ENCODE measurements at places on chromosomes 1 and 21.
A peak's percentile ranks its signal among the peaks of the same experiment; 100 is the strongest.

- DNase-seq: no peak
Observed at GRCh38 chr1:86938450-86938849, 24.0 kb downstream of the HS2ST1 start.

GRCh38 chr1:213989002-213989855 lies 1.5 kb downstream of the PROX1 start:
- DNase-seq: no peak

- no peak for DNase-seq
Observed at GRCh38 chr21:36671836-36672235, 27.1 kb upstream of the SIM2 start.

- DNase-seq: no peak
Observed at GRCh38 chr1:161000736-161001480, 20.0 kb downstream of the F11R start.

DNA sequence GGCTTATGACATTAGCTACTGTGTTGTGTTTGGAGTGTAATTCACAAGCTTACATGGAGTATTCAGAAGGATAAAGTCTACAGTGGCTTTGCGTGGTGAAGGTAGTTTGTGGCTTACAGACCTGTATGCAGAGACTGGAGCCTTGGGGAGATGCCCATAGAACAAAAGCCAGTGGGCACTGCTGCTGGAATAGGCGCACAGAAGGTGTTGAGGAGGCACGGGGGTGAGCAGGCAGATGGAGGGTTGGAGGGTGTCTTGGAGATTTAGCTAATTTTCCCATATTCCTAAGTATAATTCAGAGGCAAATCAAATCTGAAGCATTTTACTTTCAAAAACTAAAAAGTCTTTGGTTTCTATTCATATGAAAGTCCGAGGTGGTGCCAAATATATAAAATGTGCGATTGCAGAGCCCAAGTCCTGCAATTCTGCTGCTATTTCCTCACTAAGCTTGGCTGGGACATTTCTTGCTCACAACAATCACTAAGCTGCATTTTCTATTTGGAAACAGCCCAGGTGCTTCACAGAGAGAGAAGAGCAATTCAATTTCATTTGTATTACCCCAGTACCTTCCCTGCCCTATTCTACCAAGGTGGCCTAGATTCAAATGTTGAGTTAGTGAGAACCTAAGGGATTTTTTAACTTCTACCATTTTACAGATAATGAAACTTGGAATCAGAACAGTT lies 48.5 kb downstream of the FH start:
- no peak for DNase-seq

DNA sequence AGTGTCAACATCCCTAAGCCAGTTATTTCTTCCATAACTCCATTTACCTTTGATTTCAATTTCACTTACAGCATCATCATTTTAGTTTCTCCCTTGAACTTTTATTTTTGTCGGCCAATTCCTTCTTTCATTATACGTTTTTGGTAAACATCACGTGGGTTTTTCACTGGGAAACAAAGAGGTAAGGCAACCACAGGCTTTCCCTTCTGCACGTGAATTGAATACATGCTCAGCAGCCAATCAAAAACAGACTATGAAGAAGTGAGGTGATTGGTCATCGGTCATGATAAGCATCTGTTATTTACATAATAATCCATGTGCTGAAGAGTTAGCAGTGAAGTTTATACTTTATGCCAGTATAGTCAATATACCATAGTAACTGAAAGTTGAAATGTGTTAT lies 98.7 kb downstream of the NCAM2 start:
- DNase-seq: no peak

GRCh38 chr1:226945858-226946245 lies 5.8 kb downstream of the COQ8A start:
- DNase-seq: no peak

DNA sequence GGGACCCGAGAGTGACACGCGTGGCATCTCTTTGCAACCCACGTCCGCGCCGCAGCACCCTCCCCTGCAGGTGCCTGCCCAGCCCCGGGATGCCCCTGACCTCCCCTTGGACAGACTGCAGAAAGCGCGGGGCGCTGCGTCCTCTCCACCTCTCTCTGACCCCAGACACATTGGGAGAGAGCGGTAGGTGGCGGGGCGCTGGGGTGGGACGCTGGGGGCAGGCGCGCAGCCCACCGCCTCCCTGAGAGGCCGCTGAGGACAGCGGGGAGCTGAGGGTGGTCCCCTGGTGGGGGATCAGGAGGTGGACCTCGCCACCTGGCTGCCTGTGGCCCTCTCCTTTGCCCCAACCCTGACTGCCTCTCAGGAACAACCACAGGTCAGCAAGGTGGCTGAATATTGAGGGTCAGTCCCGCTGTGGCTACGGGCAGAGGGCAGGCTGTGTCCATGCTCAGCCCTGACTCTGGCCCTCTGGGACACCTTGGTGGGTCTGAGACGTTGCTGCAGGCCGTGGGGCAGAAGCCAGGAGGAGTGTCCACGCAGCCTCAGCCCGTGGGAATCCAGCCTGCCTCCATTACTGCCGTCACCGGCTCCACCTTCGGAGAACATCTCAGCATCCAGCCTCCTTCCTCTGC lies 761 bp upstream of the UBE2J2 start:
- no peak for DNase-seq

DNA sequence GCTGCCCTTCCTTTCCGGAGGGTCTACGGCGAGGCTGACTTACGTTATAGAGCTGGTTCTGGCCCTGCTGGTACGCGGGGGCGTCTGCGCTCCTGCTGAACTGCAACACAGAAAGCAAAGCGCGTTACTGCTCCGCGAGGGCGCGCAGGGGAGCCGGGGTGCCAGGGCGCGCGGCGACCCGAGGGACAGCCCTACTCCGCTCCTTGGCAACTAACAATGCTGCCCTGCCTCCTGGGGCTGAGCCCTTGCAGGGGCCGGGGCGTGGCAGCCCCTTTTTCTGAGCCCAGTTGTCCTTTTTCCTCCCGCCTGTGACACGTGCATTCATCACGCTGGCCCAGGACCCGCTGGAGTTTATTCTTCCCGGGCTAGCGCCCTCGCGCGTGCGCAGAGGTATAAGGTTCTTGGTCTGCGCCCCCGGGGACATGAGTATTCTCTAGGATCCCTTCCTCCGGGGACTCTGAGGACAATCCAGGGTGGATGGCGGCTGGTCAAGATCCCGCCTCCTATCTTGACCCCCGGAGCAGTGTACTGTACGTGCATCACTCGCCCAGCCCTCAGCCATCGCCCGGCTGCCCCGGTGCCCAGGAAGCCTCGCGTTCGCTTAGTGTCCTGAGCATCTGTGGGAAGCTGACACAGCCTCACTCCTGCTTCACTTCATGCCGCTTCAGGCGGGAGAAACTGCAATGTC lies 78.9 kb downstream of the CD247 start:
- DNase-seq: no peak

GRCh38 chr21:31967334-31967733 lies 94.5 kb downstream of the HUNK start:
- no peak for DNase-seq

- no peak for DNase-seq
Observed at GRCh38 chr1:106957795-106958194, 98.7 kb upstream of the PRMT6 start.

DNA sequence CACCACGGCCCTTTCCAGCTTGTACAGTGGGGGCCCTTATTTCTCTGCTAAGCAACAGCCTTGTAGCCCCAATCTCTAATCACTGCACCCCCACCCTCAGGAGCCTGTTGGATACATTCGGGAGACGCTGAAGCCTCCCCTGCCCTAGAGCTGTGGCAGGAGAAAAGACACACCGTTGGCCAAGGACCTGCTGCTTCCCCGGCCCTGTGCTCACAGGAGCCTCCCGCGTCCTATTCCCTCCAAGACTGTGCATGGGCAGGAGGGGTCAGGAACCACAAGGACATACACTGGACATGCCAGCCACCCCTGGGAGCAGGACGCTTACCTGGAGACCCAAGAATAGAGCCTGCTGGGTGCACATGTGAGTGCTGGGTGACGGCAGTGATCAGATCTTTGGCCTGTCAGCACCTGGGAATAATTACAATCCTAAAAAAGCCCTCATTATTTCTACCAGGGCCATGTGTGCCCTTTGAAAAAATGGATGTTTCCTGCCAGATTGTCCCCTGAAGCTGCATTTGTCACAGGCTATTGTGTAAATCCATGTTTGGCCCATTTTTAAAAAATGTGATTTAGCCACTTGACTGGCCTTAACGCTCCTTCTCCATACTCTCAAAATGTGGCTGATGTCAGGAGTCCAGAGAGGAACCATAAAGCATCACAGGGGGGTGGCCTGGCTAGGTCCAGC lies 590.6 kb downstream of the MATN1 start:
- DNase-seq: no peak

DNA sequence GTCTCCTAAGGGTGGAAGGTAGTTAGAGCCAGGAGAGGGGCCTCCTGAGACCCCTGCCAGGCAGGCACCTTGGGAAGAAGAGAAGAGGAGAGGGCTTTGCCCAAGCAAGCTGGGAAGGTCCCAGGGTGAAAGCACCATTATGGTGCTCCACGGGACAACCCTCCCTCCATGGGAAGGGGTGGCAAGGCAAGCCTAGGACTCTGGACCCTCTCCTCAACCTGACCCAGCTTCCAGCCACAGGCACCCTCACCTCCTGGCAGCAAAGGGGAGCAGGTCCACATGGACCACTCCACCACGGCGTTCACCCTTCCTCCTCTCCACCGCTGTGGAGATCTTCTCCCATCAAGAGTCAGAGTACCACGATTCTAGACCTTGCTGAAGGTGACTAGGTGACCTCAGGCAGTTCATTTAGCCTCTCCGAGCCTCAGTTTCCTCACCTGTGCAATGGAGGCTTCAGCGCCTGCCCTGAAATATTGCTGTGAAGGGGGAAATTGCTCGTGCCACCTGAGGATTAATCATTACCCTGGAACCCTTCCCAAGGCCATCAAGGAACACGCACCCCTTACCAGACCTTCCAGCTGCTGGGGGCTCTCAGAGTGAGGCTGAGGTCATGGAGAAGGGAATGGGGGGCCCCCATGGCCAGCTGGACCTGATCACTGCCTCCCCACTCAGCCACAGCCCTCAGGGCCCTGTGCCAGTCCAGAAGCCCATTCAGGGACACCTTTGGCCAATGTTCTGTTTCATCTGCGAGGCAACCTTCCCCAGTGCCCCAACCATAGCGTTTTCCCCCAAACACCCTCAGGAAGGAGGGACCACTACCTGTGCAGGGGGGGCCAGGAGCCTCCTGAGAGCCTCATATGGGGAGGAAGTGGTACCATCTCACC lies 1.6 kb downstream of the RAP1GAP start:
- no peak for DNase-seq

- no peak for DNase-seq
Observed at GRCh38 chr1:151692226-151692625, 24.4 kb downstream of the CELF3 start.

DNA sequence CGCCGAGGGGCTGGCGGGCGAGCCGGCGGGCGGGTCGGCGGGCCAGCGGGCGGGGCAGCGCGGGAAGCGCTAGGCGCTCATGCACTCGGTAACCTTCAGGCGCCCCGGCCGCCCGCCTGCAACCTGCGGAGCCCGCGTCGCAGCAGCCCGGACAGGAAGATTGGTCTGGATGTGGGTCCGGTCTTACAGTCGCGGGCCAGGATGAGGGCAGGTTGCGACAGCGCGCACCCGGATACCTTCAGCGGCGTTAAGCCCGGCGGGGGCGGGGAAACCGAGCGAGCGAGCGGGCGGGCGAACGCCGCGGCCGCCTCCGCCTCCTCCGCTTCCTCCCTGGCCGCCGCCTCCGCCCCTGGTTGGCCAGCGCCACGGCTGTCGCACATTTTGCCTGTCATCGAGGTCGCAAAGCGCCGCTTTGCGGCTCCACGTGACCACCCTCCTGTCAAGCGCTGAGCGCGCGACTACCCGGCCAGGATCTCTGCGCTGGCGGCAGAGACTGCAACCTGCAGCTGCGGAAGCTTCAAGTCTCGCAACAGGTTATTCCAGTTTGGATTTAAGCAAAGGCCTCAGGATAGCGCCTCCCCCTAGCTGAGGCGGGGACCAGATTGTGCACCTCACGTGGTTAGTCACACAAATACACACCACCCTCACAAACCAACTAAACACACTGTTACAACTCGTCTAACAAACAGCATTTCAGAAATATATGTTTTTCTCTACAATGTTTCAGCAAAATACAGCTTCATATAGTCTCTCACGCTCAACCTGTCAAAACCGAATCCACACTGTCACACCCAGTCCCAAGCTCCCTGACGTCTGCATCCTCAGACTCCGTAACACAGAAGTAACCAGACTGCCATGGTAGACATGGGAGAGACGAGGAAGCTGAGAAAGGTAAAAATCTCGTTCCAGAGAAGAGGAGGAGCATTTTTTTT lies at the start of gene FAF1:
FAF1 (minus strand) TSS at position 355 of the 932 bp plus-strand sequence. CDS start 456 bp downstream, outside the sequence.
- DNase-seq: peak; percentile 95

Measured in stimulated activated CD8-positive, alpha-beta memory T cell treated with anti-CD3 and anti-CD28 coated beads, Interleukin-2, amount 100 ng/mL, for 48 hours (primary cell).